Stimulated activated naive B cell treated with anti-CD40 and anti-IgM and Interleukin-4, amounts not matched to agents 10 μg/mL and 1 μg/mL and 100 μg/mL, for 72 hours (primary cell): ENCODE measurements at places on chromosomes 3 and 15.
A peak's percentile ranks its signal among the peaks of the same experiment; 100 is the strongest.

DNA sequence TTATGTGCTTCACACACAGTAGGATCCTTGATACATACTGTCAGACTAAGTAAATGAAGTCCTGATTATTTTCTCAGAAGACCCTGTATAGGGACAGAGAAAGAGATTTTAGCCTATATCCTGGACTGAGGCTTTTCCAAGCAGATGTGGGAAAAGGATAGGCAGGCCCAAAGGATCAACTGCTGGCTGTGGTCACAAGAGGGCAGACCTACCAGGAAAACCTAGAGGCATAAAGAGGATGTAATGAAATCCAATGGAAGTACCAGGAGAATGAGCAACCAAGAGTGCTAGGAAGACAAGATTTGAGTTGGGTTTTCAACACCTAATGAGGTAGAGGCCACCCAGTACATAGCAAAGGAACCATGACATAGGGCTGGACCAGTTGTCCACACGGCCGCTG, 23.1 kb downstream of the DCLK3 start:
- no peaks in the 10 kb centered on the region for H3K36me3 ChIP-seq
- no peak overlapping the region for H3K4me3 ChIP-seq
- H3K27me3 ChIP-seq = peaks cover 7% of the 10 kb centered on the region
- no peaks in the 10 kb centered on the region for H3K4me1 ChIP-seq
- no peak overlapping the region for H3K27ac ChIP-seq

GRCh38 chr3:70518356-70518755, 205.9 kb upstream of the MDFIC2 start:
- peaks cover 5% of the 10 kb centered on the region for H3K4me1 ChIP-seq
- DNase-seq = no peak
- peaks cover 4% of the 10 kb centered on the region for H3K27me3 ChIP-seq
- no peaks in the 10 kb centered on the region for H3K36me3 ChIP-seq
- H3K4me3 ChIP-seq = no peak overlapping the region

GRCh38 chr15:98778263-98778959, 130.1 kb downstream of the IGF1R start:
- H3K27me3 ChIP-seq = peaks cover 5% of the 10 kb centered on the region
- H3K36me3 ChIP-seq = no peaks in the 10 kb centered on the region
- H3K4me1 ChIP-seq = peaks cover 27% of the 10 kb centered on the region
- H3K4me3 ChIP-seq = no peak overlapping the region

GRCh38 chr3:182523836-182524235, 269.5 kb upstream of the ATP11B start:
- no peaks in the 10 kb centered on the region for H3K36me3 ChIP-seq
- H3K27me3 ChIP-seq = peaks cover 7% of the 10 kb centered on the region
- H3K4me1 ChIP-seq = no peaks in the 10 kb centered on the region

GRCh38 chr3:90102146-90102545, 994.7 kb downstream of the EPHA3 start:
- no peak overlapping the region for H3K27ac ChIP-seq
- H3K4me3 ChIP-seq = no peak overlapping the region
- no peaks in the 10 kb centered on the region for H3K36me3 ChIP-seq
- no peak for DNase-seq
- no peaks in the 10 kb centered on the region for H3K27me3 ChIP-seq

DNA sequence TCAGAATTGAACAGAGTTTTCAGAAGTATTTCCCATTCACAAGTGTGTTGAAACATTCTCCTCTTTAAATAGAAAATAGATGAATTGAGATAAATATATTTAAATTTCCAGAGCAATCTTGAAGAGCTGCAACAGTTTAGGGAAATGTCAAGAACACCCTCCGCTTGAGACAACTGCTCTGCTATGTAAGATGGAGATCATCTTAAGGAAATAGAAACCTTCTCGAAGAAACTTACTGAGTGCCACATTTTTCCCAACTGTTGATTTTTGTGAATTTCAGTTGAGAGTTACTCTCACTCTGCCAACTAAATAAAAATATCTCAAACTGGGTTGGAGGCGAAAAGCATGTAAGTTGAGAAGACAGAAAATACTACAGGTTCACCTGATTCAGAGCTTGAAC, 78.0 kb downstream of the SUCLG2 start:
- no peak for DNase-seq
- peaks cover 24% of the 10 kb centered on the region for H3K36me3 ChIP-seq
- H3K4me1 ChIP-seq = peaks cover 3% of the 10 kb centered on the region
- no peaks in the 10 kb centered on the region for H3K27me3 ChIP-seq
- H3K4me3 ChIP-seq = no peak overlapping the region

GRCh38 chr3:156480949-156481348, 74.0 kb downstream of the SSR3 start:
- no peak overlapping the region for H3K4me3 ChIP-seq
- no peak for DNase-seq
- H3K27ac ChIP-seq = no peak overlapping the region
- H3K36me3 ChIP-seq = no peaks in the 10 kb centered on the region
- H3K27me3 ChIP-seq = peaks cover 5% of the 10 kb centered on the region
- peaks cover 30% of the 10 kb centered on the region for H3K4me1 ChIP-seq

GRCh38 chr3:171703144-171703543, 107.1 kb downstream of the PLD1 start:
- DNase-seq = no peak
- no peak overlapping the region for H3K27ac ChIP-seq
- H3K36me3 ChIP-seq = no peaks in the 10 kb centered on the region
- H3K27me3 ChIP-seq = no peaks in the 10 kb centered on the region
- H3K4me3 ChIP-seq = no peak overlapping the region

DNA sequence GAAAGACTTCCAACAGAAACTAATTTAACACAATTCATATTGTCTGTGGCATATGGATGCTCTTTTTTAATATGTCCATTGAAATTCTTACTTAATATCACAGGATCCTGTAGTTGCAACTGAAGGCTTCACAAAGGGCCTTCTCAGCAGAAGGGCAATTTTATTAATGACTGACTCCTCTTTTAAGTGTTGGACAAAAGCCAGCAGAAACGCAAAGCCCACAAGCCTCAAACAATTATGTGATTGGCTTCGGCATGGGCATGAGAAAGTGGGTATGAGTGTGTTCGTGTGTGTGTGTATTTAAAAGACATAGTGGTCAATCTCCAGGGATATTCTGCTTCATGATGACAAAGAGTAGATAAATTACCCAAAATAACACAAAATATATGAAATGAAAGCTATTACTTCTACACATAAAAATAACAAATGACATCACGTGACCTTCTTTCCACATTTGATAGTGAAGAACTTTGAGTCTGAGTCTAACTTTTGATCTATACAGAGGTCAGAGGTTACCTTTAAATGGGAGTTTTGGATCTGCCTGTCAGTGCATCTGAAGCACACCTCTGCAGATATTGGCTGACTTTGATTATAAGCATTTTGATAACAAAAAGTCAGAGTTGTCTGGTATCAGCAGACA, 496.9 kb downstream of the CADM2 start:
- H3K4me1 ChIP-seq = no peaks in the 10 kb centered on the region
- no peak overlapping the region for H3K4me3 ChIP-seq
- no peaks in the 10 kb centered on the region for H3K36me3 ChIP-seq
- no peak for DNase-seq
- no peak overlapping the region for H3K27ac ChIP-seq

DNA sequence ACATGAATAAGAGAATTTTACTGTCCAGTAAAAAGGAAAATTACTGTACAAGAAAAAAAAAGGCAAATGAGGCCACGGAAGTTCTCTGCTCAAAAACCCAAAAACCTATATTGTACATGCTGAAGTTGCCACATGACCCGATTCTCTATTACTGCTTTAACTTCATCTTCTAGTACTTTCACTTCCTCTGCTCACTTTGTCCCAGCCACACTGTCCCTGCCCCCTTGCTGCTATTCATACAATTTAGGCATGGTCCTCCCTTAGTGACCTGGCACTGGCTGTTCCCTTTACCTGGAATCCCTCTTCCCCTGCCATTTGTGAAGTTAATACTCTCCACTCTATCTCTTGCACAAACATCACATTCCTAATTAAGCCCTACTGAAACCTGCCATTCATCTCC, 457.4 kb downstream of the MAGI1 start:
- no peak for DNase-seq
- H3K27me3 ChIP-seq = no peaks in the 10 kb centered on the region
- H3K4me3 ChIP-seq = no peak overlapping the region
- H3K36me3 ChIP-seq = no peaks in the 10 kb centered on the region
- no peak overlapping the region for H3K27ac ChIP-seq

DNA sequence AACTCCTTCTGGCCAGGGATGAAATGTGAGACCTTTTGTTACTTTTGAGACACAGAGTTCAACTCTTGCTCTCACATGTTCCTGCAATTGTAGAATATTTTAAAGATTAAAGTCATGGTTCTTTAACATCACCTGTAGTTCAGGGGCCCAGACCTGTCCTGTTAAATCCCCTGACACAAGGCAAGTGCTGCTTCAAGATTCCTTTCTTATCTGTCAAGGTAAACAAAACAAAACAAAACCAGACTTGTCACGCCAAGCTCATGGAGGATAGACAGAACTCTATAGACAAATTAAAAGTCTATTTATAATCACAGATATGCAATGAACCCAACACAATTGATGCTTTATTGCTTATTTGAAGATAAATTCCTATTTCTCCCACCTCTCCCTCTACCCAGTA, 48.6 kb upstream of the NEDD4 start:
- peaks cover 20% of the 10 kb centered on the region for H3K4me1 ChIP-seq
- no peak for DNase-seq
- H3K27ac ChIP-seq = no peak overlapping the region
- H3K4me3 ChIP-seq = no peak overlapping the region
- peaks cover 8% of the 10 kb centered on the region for H3K36me3 ChIP-seq

DNA sequence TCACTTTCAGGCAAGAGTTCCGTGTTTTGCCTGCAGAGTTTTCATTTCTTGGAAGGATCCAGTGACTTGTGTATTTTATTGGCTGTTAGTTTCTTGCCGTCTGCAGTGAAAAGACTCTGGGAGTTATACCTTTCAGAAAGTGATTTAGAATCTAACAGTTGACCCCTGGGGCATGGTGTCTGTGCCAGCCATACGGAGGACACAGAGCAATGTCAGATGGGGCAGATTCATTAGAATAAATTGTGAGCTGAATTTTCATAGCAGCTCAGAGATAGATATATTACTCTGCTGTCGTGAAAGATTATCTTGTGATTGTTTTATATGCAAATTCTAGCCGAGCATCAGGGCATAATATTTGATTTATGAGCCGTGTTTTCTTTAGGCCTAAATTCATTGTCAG, 131.6 kb downstream of the SV2B start:
- no peak overlapping the region for H3K4me3 ChIP-seq
- H3K27ac ChIP-seq = no peak overlapping the region
- peaks cover 19% of the 10 kb centered on the region for H3K27me3 ChIP-seq
- no peaks in the 10 kb centered on the region for H3K36me3 ChIP-seq

GRCh38 chr3:147572970-147573340, 163.8 kb downstream of the ZIC1 start:
- no peaks in the 10 kb centered on the region for H3K27me3 ChIP-seq
- no peak for DNase-seq
- no peak overlapping the region for H3K4me3 ChIP-seq
- H3K27ac ChIP-seq = no peak overlapping the region
- H3K4me1 ChIP-seq = no peaks in the 10 kb centered on the region
- H3K36me3 ChIP-seq = no peaks in the 10 kb centered on the region

- no peak overlapping the region for H3K4me3 ChIP-seq
- no peak overlapping the region for H3K27ac ChIP-seq
These were observed 42.3 kb upstream of the GALNT15 start for GRCh38 chr3:16132190-16132589.

GRCh38 chr3:159882790-159883779, 105.5 kb upstream of the IL12A start:
- H3K27ac ChIP-seq = no peak overlapping the region
- no peaks in the 10 kb centered on the region for H3K27me3 ChIP-seq
- no peak overlapping the region for H3K4me3 ChIP-seq
- no peaks in the 10 kb centered on the region for H3K36me3 ChIP-seq
- no peaks in the 10 kb centered on the region for H3K4me1 ChIP-seq

DNA sequence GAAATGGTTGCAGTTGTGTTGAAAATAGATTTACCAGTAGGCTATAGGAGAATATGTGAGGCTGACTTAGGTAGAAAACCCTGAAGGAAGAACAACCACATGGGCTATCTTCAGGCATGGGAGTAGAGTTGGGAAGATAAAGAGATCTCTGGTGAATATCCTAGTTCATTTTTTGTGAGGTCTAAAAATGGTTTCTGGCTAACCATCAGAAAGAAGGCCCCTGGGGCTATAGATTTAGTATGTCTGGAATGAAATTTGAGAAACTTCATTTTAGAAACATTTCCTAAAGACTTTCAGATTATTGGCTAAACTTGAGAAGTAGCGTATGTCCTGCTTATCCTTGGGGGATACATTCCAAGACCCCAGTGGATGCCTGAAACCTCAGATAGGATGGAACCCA, 148.2 kb downstream of the NAALADL2 start:
- no peaks in the 10 kb centered on the region for H3K4me1 ChIP-seq
- no peaks in the 10 kb centered on the region for H3K27me3 ChIP-seq
- no peak for DNase-seq
- no peak overlapping the region for H3K4me3 ChIP-seq

DNA sequence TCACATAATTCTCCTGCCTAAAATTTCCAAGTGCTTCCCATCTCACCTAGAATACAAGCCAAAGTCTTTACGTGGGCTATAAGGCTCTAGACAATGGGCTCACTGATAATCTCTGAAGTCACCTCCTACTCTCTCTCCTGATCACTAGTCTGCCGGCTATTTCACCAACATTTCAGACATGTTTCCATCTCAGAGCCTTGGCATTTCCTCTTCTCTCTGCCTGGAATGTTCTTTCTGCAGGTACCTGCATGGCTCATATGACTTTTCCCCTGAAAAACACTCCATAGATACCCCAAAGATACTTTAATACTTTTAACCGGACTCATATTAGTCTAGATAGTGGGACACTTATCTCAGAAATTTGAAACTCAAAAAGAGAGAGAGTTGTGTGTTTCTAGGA, 32.7 kb downstream of the CD200 start:
- H3K4me1 ChIP-seq = peaks cover 24% of the 10 kb centered on the region
- no peak overlapping the region for H3K4me3 ChIP-seq
- peaks cover 54% of the 10 kb centered on the region for H3K36me3 ChIP-seq
- DNase-seq = no peak
- H3K27me3 ChIP-seq = no peaks in the 10 kb centered on the region

GRCh38 chr3:12158387-12159226, at the start of gene TIMP4:
Gene TIMP4 (minus strand): TSS chr3:12158912. CDS start chr3:12158840, 72 bp downstream.
- H3K36me3 ChIP-seq = no peaks in the 10 kb centered on the region
- no peak for DNase-seq
- no peak within 1 kb of the TSS for H3K27ac ChIP-seq
- peaks cover 37% of the 10 kb centered on the region for H3K27me3 ChIP-seq

DNA sequence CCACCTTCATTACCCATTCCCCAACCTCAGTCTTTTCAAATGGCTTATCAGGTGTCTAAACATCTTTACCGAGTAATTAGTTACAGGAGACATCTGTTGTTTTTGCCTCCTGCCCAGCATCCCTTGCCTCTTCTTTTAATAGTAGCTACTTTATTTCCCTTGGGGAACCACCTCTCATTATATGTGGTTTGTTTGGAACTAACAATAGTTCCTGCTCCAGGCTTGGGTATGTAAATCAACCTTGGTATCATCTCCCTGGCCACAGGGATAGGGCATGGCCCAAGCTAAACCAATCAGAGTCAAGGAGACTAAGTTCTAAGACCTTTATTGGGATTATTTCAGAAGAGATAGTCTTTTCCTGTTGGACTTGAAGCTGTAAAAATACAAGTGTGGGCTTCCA, 76.6 kb downstream of the ETV5 start:
- H3K27ac ChIP-seq = no peak overlapping the region
- H3K27me3 ChIP-seq = peaks cover 5% of the 10 kb centered on the region
- DNase-seq = no peak
- no peaks in the 10 kb centered on the region for H3K36me3 ChIP-seq
- no peaks in the 10 kb centered on the region for H3K4me1 ChIP-seq
- no peak overlapping the region for H3K4me3 ChIP-seq

GRCh38 chr3:42290966-42291714, 25.2 kb upstream of the CCK start:
- peaks cover 29% of the 10 kb centered on the region for H3K27me3 ChIP-seq
- H3K36me3 ChIP-seq = peaks cover 4% of the 10 kb centered on the region
- peaks cover 6% of the 10 kb centered on the region for H3K4me1 ChIP-seq
- DNase-seq = no peak
- peak overlapping the region; percentile 37 for H3K27ac ChIP-seq
- no peak overlapping the region for H3K4me3 ChIP-seq
